ENCODE measurements at places on chromosomes 5 and 9.

- peak; percentile 69 for DNase-seq
Observed at GRCh38 chr5:151078490-151079262, 2.2 kb downstream of the TNIP1 start.

DNA sequence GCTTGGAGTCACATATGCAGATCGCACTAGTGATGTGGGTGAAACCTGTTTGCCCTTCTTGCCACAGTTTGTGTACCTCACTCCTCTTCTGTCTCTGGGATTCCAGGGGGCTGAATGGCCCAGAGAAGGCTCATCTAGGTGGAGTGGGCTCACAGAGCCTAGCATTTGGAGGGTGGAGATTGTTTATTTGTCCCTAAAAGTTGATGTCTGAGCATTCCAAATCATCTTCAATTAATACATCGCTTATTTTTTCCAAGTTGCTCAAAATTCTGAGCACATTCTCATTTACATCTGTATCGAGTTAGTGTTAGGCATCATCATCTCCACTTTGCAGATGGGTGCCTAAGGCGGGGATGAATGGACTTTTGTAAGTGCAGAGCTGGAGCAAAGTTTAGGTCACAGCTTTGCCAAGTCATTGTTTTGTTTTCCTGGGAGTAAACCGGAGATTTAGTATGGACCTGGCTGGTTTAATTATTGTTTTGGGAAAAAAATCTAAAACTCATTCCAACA lies 2.0 kb downstream of the ABL1 start:
- no peak for DNase-seq

- no peak for DNase-seq
Observed at GRCh38 chr9:4143936-4144717, 155.7 kb downstream of the GLIS3 start.

GRCh38 chr5:136202469-136203205 lies 9.7 kb upstream of the SMIM32 start:
- DNase-seq, result no peak

DNA sequence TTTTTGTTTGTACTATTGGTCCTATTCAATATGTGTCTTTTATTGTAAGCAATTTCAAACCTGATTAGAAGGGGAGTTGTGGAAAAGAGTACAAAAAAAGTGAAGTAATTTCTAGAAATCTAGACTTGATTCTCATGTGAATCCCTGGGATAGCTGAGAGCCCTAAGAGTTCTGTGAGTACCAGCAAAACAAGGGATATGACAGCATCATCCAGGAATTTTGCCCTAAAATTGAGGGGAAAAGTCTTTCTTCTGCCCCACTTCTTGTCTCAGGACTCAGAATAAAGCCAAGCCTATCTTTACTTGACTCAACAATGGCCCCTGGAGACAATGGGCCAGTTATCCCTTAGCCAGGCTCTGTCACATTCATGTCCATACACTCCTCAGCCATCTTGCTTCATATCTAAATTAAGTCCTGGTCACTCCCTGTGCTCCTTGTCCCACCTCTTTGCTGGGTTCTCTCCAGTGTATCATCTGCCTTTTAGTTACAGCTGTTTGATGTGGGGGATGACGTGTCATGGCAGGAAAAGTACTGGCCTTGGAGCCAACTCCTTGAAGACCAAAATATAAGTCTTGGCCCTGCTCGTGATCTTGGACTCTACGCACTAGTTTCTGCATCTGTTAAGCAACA lies 81.2 kb downstream of the ADAMTS12 start:
- DNase-seq, result no peak

DNA sequence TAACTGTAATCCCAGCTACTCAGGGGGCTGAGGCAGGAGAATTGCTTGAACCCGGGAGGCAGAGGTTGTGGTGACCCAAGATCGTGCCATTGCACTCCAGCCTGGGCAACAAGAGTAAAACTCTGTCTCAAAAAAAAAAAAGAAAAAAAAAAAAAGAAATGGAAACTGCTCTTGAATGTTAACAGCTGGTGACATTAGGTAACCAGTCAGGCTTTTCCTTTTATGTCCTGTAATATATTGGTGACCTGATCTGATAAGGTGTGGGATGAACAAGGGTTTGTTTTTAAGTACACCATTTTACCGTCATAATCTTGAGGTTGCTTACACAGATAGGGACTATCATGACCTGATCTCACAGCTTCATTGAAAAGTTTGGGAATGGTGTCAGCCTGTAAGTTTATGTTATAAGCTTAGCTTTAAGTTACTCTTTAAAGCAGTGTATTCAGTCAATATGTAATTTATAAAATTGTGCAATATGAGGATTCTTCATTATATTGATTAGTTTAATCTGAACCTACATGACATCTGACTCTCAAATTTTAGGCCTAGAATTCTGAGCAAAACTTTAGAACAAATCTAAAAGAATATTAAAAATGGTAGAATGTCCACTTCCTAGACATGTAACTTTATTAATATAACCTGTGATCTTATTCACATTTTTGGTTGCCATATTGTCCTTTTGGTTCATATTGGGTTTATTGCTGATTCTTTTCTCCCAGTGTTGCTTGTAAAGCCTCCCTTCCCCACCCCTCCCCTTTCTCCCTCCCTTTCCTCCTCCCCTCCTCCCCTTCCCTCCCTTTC lies 41.4 kb downstream of the RAI14 start:
- DNase-seq, result no peak

DNA sequence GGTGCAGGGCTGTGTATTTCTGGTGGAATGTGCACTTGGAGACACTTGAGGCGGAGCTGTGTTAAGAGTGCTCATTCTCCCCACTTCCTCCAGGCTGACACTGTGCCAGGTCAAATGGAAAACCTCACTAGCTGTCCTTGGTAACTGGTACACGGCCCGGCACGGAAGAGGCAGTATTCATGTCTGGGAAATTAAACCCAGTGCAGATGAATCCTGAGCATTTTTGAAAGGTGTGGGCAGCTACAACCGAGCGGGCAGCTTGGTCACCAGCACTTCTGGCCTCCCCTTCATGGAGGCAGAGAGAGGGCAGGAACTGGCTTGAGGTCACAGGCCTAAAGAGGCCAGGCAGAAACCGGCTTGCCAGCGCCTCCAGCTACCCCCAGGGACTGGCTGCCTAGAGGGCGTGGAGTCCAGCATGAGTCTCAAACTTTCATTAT lies 1.6 kb downstream of the CLPTM1L start:
- no peak for DNase-seq

DNA sequence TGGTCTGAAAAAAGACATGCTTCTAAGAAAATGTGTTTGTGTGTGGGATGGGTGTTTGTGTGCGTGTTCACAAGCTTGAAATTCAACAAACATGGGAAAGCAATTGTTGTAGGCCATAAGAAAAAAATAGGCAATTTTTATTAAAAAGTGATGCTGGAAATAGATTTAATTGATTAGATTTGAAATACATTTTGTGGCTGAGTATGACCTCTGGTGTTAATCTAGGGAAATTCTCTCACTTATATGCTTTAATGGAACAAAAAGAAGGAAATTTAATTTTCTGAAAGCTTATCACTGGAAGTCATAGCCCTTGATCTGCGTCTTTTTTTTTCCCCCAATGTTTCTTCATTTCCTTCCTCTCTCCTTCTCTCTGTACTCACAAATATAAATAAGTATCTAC lies 3.5 kb upstream of the KCNN2 start:
- no peak for DNase-seq
